ENCODE measurements at places on chromosomes 3 and 15. TPM values are rescaled to one million over a fixed set of nuclear protein-coding genes. Genes with fewer than 3 reads are reported as not detected.

- DNase-seq: no peak
Observed at GRCh38 chr15:95565690-95566089, 764.8 kb upstream of the NR2F2 start.

GRCh38 chr3:119609301-119609700 is 11.6 kb downstream of the PLA1A start:
- no peak for DNase-seq

DNA sequence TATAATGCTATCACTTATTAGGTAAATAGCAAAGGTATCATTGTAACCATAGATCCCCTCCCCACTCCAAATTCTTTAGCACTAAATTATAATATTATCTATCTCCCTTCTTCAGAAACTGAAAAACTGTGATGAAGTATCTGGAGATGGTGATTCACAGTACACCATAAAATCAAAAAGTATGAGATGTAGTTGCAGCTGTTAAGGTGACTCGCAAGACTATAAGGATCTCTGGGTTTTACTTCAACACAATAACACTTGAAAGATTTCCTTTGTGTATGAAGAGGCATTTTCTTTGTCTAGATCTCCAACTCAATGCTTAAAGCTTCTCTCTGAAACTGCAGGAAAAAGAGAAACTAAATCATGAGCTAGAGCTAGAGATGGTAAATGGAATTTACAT is 46.9 kb downstream of the IFT57 start:
- DNase-seq: no peak

DNA sequence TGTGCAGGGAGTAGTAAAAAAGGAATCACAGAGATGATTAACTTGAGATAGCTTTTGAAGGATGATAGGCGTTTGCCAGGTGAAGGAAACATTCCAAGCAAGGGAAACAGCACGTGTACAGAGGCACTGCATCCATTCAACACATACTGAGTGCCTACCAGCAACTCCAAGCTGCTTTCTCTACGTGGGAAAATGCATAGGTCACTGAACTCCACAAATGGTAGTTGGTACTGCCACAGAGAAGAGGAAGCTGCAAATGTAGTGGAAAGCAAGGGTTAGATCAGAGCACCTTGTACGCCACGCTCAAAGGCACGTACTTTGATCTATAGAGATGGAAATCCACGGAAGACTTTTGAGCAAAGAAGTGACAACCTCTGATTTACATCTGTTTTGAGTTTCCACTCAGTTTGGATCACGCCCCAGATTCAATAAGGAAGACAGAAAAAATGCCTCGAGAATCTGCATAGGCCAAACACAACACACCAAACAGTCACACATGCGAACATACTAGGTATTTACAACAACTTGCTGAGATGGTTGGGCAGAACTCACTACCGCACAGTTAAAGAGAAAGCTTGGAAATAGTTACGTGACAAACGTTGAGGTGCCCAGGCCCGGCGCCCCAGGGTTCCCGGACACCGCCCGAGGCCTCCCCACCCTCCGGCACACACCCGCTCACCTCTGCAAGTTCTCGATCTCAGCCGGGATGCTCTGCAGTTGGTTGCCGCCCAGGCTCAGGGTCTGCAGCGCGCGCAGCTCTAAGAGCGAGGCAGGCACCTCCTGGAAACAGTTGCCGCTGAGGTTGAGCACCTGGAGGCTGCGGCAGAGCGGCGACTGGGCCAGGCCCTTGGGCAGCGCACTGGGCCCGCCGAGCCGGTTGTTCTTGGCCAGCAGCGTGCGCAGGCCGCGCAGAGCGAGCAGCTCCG is 826 bp downstream of the LRRC58 start:
- no peak for DNase-seq

GRCh38 chr15:33987444-33987843 is 19.1 kb downstream of the CHRM5 start:
- DNase-seq: no peak

- no peak for DNase-seq
Observed at GRCh38 chr3:151174351-151174750, 28.7 kb downstream of the GPR171 start.

DNA sequence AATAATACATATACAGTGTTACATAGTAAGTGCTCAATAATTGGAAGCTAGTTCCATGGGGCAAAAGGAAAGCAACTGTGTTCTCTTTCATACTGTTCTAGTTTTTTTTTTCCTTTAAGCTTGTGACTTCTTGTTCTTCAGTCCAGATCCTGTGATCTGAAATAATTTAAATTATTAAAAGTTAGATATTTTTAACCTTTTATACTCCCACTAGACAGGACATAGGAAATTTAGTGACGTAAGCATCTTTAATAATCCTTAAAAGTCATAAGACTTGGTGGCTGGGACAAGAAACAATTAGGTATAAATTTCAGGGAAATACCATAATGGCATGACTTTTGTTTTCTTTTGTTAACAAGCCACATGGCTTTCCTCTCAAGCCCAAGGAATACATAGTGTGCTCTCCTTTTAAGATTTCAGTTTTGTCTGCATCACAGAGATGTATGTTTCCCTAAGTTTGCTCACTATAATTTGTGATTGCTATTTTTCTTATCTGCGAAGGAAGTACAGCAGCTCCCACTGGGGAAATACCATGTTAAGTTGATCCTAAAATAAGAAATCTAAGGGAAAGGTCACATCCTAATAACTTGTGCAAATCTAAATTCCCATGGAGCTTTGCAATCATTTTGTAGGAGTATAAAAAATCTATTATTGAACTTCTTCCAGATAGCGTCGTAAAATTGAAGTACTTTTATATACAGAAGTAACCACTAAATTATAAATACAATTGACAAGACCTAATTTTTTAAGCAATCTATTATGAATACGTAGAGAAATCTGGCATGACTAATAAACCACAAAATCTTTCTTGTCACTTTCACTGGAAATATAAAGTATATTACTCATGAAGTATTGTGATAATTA is 30.1 kb downstream of the PPARG start:
- DNase-seq: no peak

DNA sequence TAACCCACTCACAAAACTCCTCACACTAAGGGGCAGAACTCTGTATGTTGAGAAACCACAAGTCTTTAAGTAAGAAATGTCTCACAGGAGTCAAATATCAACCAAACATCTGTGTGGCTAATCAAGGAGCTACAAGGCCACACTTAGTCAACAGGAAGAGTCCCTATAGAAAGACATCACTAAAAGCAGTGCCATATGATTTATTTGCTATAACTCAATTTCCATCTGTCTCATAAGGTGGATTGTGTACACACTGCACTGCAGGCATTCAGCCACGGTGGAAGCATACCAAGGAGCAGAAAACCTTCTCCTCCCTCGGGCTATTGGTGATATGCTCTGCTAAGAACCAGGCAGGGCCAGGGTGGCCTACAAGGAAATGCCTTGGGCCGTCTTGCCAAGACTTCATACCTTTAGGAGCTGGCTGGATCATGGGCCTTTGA is 197.6 kb upstream of the CFAP20DC start:
- no peak for DNase-seq

DNA sequence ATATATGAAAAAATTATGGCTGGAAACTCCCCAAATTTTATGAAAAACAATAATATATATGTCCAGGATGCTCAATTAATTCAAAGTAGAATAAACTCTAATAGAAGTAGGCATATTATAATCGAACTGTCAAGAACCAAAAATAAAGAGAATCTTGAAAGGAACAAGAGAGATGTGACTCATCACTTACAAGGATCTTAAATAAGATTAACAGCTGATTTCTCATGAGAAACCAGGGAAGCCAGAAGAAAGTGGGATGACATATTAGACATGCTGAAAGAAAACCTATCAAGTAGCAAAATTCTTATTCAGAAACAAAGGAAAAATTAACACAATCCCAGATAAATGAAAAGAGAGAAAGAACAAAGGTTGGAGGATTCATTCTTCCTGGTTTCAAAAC is 66.8 kb downstream of the FAIM start:
- DNase-seq: no peak

Gene SLC6A20
- not detected for total RNA-seq

Gene CASR
- total RNA-seq: not detected

Gene SCG3
- total RNA-seq: not detected
